Natural killer cell (primary cell): ENCODE measurements at places on chromosomes 6 and 20.

GRCh38 chr6:491233-491632 is 99.7 kb downstream of the IRF4 start:
- peak overlapping the region; percentile 45 for H3K27ac ChIP-seq
- no peak for DNase-seq
- peaks cover 27% of the 10 kb centered on the region for H3K4me1 ChIP-seq
- H3K36me3 ChIP-seq = peaks cover 7% of the 10 kb centered on the region
- H3K27me3 ChIP-seq = no peaks in the 10 kb centered on the region

DNA sequence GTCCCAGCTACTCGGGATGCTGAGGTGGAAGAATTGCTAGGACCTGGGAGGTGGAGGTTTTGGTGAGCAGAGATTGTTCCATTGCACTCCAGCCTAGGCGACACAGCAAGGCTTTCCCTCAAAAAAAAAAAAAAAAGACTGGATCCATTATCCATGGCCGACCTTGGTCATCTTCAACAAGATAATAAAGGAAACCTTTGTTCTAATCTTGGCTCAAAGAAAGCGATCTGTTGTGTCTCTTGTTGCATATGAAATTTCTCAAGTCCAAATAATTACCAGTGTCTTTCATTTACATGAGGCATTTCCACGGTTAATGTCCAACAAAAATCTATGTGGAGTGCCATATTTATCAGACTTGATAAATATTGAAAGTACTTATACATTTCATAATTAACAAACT is 23.7 kb upstream of the KIF16B start:
- H3K27ac ChIP-seq = no peak overlapping the region
- no peak overlapping the region for H3K4me3 ChIP-seq
- no peak for DNase-seq
- no peaks in the 10 kb centered on the region for H3K27me3 ChIP-seq
- no peaks in the 10 kb centered on the region for H3K36me3 ChIP-seq

- no peaks in the 10 kb centered on the region for H3K4me1 ChIP-seq
- H3K27me3 ChIP-seq = no peaks in the 10 kb centered on the region
- no peak for DNase-seq
- no peak overlapping the region for H3K4me3 ChIP-seq
Observed at GRCh38 chr6:103819509-103819908, 1040.2 kb downstream of the HACE1 start.

GRCh38 chr20:14698605-14699373 is 361.4 kb upstream of the FLRT3 start:
- no peaks in the 10 kb centered on the region for H3K27me3 ChIP-seq
- H3K36me3 ChIP-seq = no peaks in the 10 kb centered on the region
- H3K27ac ChIP-seq = no peak overlapping the region
- H3K4me3 ChIP-seq = no peak overlapping the region
- H3K4me1 ChIP-seq = no peaks in the 10 kb centered on the region

DNA sequence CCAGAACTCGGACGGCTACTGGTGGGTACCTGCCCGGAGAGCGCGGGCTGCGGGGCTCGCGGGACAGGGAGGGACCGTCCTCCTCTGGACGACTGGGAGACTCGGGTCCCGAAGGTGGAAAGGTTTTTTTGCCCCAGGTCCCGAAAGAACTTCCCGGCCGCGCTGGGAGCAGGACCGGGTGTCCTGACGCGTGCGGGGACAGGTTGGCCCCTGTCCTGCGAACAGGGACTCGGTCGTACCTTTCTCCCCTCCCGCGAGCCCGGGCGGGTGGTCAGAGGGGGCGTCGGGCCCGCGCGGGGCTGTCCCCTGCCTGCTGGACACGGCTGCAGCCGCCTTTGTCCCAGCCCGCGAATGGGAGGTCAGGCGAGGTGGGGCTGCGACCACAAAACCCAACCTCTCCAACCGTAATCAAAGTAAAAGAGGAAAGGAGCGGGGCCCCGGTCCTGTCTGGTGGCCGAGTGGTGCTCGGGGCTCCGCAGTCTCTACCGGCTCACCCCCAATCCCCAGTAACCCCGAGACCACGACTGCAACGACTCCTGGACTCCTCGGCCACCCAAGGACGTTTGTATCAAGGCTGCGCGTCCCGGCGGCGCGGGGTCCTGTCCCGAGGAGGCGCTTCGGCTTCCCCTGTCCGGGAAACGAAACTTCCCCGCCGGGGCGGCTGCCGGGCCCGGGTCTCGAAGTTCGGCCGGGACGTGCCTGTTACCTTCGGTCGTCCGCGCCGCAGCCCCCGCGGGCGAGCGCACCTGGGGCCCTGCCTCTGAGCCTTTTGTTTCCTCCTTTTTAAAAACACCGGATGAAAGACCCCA is 798 bp downstream of the DSP start:
- H3K4me3 ChIP-seq = peak overlapping the region; percentile 34
- H3K36me3 ChIP-seq = no peaks in the 10 kb centered on the region

DNA sequence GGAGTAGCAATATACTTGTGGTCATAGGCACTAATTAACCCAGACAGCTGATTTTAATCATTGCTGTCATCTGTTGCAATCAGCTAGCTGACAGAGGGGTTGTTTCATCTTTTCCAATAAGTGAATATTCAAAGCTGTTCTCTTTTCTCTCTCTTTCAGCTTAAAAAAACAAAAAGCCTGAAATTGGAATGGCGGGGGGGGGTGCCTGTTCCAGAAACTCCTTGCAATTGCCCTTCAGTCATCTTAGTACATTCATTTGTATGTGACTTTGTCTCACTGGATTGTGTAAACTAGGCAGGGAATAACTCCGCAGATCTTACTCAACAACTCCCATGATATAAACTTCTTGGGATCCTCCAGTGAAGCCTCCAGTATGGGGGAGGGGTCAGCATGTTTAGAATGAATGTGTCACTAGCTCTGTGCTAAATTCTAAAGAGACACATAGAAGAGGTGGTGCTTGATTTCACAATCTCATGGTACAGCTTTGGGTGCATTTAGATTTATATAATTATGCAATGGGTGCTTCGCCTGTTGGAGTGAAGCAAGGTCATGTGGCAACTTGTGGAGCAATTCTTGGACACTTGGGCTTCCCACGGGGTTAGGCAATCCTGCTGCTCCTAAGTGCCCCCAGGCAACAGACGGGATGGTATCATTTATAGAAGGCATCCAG is 40.1 kb downstream of the SLC24A3 start:
- no peaks in the 10 kb centered on the region for H3K27me3 ChIP-seq
- no peak overlapping the region for H3K27ac ChIP-seq
- no peaks in the 10 kb centered on the region for H3K4me1 ChIP-seq
- H3K4me3 ChIP-seq = no peak overlapping the region
- no peak for DNase-seq

GRCh38 chr6:153613719-153614455 is 425.2 kb upstream of the OPRM1 start:
- H3K27ac ChIP-seq = no peak overlapping the region
- no peaks in the 10 kb centered on the region for H3K4me1 ChIP-seq
- no peak for DNase-seq
- no peak overlapping the region for H3K4me3 ChIP-seq
- H3K36me3 ChIP-seq = no peaks in the 10 kb centered on the region

GRCh38 chr20:42756991-42757390 is 432.7 kb downstream of the PTPRT start:
- DNase-seq = no peak
- no peaks in the 10 kb centered on the region for H3K4me1 ChIP-seq
- H3K27me3 ChIP-seq = no peaks in the 10 kb centered on the region
- H3K4me3 ChIP-seq = no peak overlapping the region
- H3K36me3 ChIP-seq = no peaks in the 10 kb centered on the region

GRCh38 chr6:21808551-21809242 is 215.1 kb downstream of the SOX4 start:
- H3K4me3 ChIP-seq = no peak overlapping the region
- no peak for DNase-seq
- H3K4me1 ChIP-seq = no peaks in the 10 kb centered on the region
- H3K27me3 ChIP-seq = no peaks in the 10 kb centered on the region
- H3K27ac ChIP-seq = no peak overlapping the region
